NCI-H1105 treated with DMSO at 0.1 percent for 48 hours (cell line): ENCODE measurements at places on chromosomes 1 and 21.

DNA sequence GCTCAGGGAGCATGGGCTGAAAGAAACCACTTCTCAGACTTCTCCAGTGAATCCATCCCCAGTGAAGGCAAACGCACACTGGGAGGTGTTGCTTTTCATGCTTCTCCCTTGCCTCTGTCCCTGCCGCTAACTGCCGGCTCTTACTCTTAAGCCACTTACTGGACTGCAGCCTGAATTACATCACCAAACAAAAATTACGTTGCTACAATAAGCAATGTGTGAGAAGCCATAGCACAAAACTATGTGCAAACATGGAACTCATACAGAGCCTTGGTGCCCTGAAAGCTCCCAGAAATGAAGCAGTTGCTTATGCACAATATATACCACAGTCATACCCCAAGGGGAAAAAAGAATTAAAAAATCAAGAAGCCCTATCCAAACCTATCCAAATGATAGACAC, 375.2 kb downstream of the KCNH1 start:
- DNase-seq = no peak

- DNase-seq = peak; percentile 86
Measured at GRCh38 chr1:15538771-15539170, 12.1 kb downstream of the DNAJC16 start.

GRCh38 chr1:99964806-99965205, 5.0 kb upstream of the SLC35A3 start:
- DNase-seq = no peak

GRCh38 chr1:240683576-240683975, 71.6 kb upstream of the GREM2 start:
- no peak for DNase-seq

- peak; percentile 3 for DNase-seq
Measured at GRCh38 chr1:214216779-214217178, 64.2 kb upstream of the SMYD2 start.

GRCh38 chr21:43866260-43866629, 1.2 kb downstream of the AGPAT3 start:
- DNase-seq = no peak
